ENCODE measurements at places on chromosomes 16 and 17. TPM values are rescaled to one million over a fixed set of nuclear protein-coding genes. Genes with fewer than 3 reads are reported as not detected.
A peak's percentile ranks its signal among the peaks of the same experiment; 100 is the strongest.

- DNase-seq: peak; percentile 45
Measured at GRCh38 chr16:9870962-9871361, 311.3 kb downstream of the GRIN2A start.

DNA sequence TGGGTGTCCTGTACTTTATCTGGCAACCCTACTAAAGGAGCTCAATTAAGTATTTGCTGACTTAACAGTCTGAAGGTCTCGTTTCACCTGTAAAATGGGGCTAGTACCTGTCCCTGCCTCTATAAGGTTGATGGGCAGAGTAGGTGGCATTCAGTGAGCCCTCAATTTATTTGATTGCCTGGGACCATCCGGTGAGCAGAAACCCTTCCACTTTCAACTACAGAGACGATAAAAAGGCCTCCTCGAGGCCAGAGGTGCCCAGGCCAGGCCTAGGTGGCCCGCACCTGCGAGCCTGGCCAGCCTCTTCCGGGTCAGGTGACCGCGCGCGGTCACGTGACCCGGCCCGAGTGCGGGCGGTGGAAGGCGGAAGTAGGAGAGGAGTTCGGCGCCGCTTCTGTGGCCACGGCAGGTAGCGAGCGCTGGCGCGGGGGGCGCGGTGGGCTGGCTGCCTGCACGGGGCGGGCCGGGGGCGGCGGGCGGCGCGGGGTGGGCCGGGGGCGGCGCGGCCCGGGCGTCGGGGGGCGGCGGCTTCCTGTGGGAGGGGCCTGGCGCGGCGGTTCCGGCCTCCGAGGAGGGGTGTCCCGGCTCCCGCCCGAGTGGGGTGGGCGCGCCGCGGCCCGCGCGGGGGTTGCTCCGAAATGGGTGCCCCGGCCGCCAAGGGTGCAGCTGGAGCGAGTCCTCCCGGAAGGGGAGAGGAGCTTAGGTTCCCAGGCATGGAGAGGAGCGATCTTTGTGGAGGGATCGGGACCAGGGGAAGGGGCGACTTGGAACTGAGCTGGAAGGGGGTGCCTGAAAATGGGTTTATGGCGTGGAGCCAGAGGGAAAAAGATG is at the start of gene WWP2:
Gene WWP2, plus strand, starts transcription at position 350 of the 831 bp plus-strand sequence. CDS start 24,679 bp downstream, outside the sequence.
- peak; percentile 93 for DNase-seq

Gene HIGD1B
- total RNA-seq: 5.4 TPM

Gene WNT3
- 1.3 TPM for total RNA-seq

GRCh38 chr17:1467898-1468492 is 12.0 kb upstream of the CRK start:
- DNase-seq: no peak

DNA sequence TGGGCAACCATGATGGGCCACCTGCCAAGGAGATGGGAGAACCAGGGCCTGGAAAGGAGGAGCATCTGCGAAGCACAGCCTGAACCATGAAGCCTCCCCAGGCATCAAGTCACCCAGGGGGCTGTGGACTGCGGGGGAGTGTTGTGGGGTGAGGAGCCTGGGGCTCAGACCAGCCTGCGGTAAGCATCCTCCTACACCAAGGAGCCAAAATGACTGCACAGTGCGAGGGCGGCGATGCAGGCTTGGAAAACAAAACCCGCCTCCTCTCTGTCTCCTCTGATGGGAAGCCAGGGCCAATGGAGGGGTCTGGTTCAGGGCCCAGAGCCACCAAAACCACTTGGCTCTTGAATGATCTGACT is 18.1 kb upstream of the MAF start:
- no peak for DNase-seq

DNA sequence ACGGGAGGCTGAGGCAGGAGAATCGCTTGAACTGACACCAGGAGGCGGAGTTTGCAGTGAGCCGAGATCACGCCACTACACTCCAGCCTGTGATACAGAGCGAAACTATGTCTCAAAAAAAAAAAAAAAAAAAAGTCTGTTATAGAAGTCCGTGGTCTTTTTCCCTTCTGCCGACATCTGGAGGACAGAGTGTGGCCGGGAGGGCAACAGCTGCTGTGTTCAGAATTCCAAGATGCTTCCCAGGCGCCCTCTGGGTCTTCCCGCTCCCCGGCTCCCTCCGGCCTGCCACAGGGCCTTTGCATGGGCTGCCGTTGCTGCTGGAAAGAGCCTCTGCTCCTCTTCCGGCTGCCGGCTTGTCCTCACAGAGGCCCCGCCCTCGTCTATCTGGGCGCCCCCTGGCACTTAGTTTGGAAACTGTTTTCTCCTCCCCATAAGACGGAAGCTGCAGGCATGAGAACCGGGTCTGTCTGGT is 2.4 kb upstream of the CACNA1H start:
- DNase-seq: no peak

DNA sequence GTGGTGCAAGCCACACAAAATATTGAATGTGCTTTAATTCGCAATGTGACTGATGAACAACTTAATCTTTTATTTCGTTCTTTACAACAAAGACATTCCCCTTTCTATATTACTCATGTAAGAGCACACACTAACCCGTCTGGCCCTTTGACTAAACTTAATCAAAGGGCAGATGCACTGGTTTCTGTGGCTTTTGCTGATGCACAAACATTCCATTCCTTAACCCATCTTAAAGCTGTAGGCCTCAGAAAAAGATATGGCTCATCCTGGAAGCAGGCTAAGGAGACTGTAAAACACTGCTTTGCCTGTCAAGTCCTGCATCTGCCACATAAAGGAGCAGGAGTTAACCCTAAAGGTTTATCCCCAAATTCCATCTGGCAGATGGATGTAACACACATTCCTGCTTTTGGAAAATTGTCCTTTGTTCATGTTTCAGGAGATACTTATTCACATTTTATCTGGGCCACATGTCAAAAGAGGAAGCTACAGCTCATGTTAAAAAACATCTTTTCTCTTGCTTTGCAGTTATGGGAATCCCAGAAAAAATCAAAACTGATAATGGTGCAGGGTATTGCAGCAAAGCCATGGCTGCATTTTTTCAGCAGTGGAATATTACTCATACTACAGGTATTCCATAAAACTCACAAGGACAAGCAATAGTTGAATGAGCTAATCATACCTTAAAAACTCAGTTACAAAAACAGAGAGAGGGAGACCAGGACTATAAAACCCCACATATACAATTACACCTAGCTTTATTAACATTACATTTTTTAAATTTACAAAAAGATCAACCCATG is 137.2 kb downstream of the AHSP start:
- DNase-seq: no peak

Gene PIRT
- 3.5 TPM for total RNA-seq

Gene PYY
- not detected for total RNA-seq

DNA sequence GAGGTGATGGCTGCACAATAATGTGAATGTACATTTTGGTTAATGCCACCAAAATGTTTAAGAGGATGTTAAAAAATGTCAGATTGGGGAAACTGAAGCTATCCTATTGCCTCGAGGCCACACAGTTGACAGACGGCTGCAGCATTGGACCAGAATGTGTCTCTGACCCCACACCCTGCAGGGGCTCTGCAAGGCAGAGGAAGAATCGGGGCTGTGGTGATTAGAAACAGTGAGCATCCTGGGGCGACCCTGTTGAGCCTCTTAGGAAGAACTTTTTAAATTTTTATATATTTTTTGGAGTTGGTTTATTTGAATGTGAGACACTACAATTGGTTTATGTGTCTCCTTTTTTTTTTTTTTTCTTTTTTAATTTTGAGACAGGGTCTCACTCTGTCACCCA is 15.0 kb upstream of the ADORA2B start:
- no peak for DNase-seq

- no peak for DNase-seq
Measured at GRCh38 chr17:80637048-80637781, 92.6 kb downstream of the RPTOR start.

GRCh38 chr17:72184805-72185204 is 64.0 kb downstream of the SOX9 start:
- DNase-seq: no peak

- DNase-seq: no peak
Measured at GRCh38 chr16:12017558-12017957, 41.0 kb downstream of the SNX29 start.

DNA sequence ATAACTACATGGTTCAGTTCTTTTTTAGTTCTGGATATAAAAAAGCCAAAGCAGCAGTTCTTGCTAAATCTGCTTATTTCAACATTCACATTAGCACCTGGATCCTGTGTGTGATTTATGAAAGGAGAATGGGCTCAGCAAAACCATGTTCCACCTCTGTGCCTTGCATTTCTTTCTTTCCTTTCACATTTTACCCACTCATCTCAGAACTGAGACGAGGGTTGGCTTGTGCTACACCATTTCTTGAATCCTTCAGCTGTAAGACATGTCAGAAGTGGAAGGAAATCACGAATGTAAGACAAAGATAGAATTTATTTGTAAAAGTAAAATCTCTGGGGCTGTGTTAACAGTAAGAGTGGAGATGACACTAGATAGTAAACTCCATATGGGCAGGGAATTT is 1.2 kb upstream of the UTP6 start:
- no peak for DNase-seq

Gene KIF19
- under 0.01 TPM for total RNA-seq

GRCh38 chr16:10808850-10809249 is 9.7 kb downstream of the TVP23A start:
- no peak for DNase-seq

GRCh38 chr16:83581082-83581481 is 226.7 kb upstream of the HSBP1 start:
- no peak for DNase-seq

DNA sequence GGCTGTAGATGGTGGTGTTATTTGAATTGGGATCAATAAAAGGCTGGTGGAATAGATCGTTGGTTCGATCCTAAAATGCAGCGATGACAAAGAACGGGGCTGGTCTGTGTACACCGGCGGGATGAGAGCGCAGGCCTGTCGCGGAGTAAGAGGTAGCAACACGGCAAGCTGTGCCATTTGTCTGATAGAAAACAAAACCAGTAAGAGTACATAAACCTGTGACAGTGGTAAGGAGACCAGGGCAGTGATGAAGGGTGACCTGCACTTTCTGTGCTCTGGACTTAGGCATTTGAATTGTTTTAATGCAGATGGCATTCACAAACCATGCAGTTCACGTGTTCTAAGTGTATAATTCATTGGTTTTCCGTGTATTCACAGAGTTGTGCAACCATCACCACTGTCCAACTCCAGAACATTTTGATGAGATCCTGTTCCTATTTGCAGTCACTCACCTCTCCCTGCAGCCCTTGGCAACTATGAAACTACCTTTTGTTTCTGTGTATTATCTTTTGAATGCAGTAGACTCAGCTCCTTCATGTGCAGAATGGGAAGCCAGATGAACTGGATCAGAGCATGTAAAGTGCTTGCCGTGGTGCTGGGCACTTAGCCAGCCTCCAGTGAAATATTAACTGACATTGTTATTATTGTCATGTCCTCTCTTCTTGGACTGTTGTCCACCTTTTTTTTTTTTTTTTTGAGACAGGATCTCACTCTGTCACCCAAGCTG is 286.1 kb downstream of the SNX29 start:
- DNase-seq: no peak

- no peak for DNase-seq
Measured at GRCh38 chr17:6752068-6752909, 3.6 kb upstream of the XAF1 start.

- no peak for DNase-seq
Measured at GRCh38 chr17:61227866-61228265, 171.8 kb upstream of the TBX2 start.

DNA sequence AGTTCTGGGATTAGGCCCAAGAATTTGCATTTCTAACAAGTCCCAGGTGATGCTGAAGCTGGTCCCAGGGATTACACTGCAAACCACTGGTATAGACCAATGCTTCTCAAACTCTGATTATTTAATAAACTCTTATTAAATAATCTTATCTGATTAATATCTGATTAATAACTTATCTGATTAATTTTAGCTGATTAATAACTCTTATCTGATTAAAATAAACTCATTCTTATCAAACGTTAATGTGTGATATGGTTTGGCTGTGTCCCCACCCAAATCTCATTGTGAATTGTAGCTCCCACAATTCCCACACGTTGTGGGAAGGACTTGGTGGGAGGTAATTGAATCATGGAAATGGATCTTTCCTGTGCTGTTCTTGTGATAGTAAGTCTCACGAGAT is 78.6 kb upstream of the TANC2 start:
- DNase-seq: no peak

GRCh38 chr17:52149626-52150025 is 8.9 kb downstream of the CA10 start:
- no peak for DNase-seq

Gene NPIPA7
- total RNA-seq: 4.2 TPM

Gene KRTAP4-4
- not detected for total RNA-seq

- no peak for DNase-seq
Measured at GRCh38 chr16:2296661-2297505, 29.0 kb upstream of the RNPS1 start.

GRCh38 chr17:45413498-45413923 is 19.2 kb downstream of the ARHGAP27 start:
- DNase-seq: no peak

DNA sequence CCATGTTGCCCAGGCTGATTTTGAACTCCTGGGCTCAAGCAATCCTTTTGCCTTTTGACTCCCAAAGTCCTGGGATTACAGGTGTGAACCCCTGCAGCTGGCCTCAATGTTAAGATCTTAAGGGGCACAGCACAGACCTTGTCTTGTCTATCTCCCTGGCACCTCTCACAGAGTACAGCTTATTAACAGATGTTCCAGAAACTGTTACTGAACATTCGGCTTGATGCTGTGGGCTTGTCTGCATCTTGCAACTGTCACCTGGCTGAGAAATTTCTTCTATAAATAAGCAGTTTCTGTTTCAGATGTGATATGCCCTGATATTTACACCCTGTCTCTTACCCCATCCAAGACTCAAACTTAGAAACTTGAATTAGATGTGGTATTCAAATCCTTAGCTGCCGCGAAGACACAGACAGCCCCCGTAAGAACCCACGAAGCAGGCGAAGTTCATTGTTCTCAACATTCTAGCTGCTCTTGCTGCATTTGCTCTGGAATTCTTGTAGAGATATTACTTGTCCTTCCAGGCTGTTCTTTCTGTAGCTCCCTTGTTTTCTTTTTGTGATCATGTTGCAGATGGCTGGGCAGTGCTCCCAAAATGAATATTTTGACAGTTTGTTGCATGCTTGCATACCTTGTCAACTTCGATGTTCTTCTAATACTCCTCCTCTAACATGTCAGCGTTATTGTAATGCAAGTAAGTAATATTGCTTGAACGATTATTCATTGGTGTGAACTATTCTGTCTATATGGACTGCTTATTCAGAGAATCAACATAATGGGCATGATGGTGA is at the start of gene TNFRSF17:
Gene TNFRSF17, plus strand, starts transcription at position 450 of the 791 bp plus-strand sequence. Its CDS starts 115 bp downstream, at position 565.
- DNase-seq: no peak

DNA sequence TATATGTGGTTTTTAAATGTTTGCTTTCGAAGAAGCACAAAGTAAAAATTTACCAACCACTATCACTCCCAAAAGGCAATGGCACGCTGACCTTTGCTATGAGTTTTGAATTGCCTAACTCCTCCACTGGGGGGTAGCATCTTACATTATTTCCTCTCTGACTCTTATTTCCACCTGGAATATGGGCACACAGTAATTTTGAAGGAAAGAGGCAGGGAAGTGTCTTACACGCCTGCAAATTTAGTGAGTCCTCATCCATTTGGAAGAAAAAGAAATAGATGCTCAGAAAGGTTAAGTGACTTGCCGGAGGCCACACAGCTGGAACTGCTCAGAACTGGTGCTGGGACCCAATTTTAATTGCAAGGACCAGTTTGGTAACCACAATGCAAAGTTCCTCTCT is 29.9 kb upstream of the IRX6 start:
- DNase-seq: no peak

GRCh38 chr16:7344830-7345780 is 12.5 kb downstream of the RBFOX1 start:
- no peak for DNase-seq

Gene POLDIP2
- 67.7 TPM for total RNA-seq

Gene CCL4
- total RNA-seq: 3.0 TPM
